ENCODE measurements at places on chromosomes 6 and 20. TPM values are rescaled to one million over a fixed set of nuclear protein-coding genes. Genes with fewer than 3 reads are reported as not detected.

Gene DEFB132
- total RNA-seq = not detected

- no peak for DNase-seq
Observed at GRCh38 chr6:15538106-15538505, 124.7 kb downstream of the DTNBP1 start.

DNA sequence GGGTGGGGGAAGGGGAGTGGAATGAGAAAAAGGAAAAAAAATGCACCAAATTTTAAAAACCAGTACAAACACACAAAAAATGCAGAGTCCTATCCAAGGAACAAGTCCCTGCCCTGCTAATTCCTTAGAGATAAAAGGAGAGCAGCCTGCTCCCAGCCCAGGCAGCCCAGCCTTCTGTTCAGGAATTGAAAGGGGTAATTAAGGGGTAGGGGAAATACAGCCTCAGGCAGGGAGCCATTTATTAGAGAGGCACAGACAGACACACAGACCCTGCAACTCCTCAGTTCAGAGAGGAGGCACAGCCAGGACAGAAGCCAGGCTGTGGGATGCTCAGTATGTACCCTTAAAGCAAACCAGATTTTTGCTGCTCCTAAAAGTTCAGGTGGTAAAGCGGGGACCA, 137.2 kb downstream of the EYA2 start:
- no peak for DNase-seq

Gene NEDD9
- 32.4 TPM for total RNA-seq

GRCh38 chr6:2038092-2038491, 207.3 kb downstream of the GMDS start:
- peak; percentile 6 for DNase-seq

Gene PMEPA1
- total RNA-seq = 12.2 TPM

DNA sequence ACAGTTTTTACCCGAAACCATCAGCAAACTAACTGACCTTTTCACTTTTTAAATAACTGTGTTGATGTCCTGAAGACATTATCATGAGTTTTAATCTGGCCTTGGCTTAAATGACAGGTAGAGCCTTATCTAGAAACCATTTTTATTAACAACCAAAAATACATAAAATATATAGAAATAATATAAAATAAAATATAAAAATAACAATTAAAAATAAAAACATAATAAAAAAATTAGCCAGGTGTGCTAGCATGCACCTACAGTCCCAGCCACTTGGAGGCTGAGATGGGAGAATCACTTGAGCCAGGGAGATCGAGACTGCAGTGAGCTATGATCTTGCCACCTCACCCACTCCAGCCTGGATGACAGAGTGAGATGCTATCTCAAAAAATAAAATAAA, 21.6 kb downstream of the HMGN3 start:
- no peak for DNase-seq

- DNase-seq = no peak
Observed at GRCh38 chr20:15440049-15440820, 1102.8 kb upstream of the FLRT3 start.

Gene ENPP5
- 1.1 TPM for total RNA-seq

Gene SOX18
- not detected for total RNA-seq

- no peak for DNase-seq
Observed at GRCh38 chr6:31495580-31495979, 2.4 kb upstream of the MICB start.
